ENCODE measurements at places on chromosomes 6 and 20.

DNA sequence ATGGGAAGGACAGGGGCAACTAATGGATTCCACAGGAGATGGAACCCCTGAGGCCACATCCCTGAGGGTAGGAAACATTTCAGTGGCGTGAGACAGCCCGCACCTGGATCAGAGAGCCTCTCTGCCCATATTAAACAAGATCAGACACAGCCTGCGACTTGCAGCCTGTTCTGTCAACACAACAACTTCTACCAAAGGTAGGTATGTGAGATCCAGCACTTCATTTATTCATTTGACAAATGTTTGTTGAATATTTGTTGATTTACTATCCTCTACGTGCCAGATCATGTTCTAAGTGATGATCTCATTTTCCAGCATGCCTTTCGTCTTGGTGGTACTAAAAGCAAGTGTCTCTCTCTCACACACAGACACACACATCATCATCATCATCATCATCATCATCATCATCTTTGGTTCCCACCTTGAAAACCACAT lies 43.2 kb upstream of the NT5E start:
- no peak for DNase-seq

GRCh38 chr20:25510202-25510601 lies 75.1 kb downstream of the NINL start:
- DNase-seq: no peak

DNA sequence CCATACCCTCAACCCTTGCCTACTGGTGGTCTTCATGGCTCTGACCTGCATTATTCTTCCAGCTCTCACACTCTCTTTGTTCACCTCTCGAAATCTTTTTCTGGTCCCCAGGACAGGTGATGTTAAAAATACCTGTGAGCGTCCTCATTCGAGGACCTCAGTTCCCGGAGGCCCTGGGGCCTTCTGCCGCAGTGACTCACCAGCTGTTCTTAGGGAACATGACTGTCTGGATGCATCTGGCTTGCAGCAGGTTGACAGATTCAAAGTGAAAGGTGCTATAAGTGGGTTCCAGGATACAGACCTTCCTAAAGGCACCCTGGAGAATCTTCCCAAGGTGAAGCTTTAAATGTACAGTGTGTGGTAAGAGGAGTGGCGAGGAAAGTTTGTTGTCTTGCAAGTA lies 210.4 kb upstream of the KCNG1 start:
- no peak for DNase-seq

DNA sequence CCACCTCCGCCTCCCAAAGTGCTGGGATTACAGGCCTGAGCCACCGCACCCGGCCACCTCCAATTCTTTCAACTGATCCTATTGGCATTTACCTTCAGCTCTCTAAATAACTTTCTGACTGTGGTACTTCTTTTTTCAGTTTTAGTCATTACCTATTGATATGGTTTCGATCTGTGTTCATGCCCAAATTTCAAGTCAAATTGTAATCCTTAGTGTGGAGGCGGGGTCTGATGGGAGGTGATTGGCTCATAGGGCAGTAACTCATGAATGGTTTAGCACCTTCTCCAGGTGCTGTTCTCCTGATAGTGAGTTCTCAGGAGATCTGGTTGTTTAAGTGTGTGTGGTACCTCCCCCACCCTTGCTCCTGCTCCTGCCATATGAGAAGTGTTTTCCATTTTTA lies 140.9 kb downstream of the LPA start:
- DNase-seq: no peak

DNA sequence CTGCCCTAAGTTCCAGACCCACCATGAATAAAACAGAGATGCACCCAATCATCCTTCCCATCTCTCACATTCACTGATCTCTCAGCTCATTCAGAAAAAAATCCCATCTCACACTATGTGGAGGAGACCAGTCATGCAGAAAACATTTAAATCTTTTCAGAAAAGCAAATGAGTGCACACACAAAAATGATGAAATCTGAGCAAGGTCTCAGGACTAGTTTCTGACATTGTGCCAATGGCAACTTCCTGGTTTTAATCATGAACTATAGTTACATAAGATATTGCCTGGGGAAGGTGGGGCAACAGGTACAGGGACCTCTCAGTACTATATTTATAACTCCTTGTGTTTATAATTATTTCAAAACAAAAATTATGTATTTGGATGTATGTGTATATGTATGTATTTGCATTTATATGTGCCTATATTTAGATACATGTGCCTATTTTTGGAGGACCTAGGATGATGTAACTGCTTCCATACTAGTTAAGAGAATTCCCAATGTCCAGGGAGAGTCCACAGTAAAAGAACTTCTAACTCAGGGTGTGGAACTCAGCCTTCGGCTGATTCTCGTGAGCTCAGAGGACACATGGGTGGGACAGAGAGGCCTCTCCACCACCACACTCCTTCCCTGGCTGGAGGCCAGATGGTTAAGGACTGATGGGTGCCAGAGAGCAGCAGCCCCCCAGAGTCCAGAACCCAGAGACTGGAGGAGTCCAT lies 71.7 kb upstream of the MAP3K4 start:
- no peak for DNase-seq

DNA sequence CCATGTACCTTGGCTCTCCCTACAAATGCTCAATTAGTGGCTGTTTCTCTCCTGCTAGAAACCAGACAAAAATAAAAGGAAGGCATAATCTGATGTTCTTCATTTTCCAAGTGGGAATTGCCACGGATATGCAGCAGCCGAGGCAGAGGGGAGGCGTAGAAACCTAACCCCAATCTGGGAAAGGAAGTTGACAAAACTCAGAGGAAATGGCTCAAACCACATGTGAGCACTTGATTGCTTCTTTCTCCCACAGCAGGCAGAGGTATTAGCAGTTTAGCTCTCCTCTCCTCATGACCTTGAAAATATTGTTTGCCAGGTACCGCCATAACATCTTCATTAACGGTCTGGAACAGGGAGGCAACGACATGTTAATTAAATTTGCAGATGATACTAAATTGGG lies 3.8 kb upstream of the MLN start:
- DNase-seq: no peak

DNA sequence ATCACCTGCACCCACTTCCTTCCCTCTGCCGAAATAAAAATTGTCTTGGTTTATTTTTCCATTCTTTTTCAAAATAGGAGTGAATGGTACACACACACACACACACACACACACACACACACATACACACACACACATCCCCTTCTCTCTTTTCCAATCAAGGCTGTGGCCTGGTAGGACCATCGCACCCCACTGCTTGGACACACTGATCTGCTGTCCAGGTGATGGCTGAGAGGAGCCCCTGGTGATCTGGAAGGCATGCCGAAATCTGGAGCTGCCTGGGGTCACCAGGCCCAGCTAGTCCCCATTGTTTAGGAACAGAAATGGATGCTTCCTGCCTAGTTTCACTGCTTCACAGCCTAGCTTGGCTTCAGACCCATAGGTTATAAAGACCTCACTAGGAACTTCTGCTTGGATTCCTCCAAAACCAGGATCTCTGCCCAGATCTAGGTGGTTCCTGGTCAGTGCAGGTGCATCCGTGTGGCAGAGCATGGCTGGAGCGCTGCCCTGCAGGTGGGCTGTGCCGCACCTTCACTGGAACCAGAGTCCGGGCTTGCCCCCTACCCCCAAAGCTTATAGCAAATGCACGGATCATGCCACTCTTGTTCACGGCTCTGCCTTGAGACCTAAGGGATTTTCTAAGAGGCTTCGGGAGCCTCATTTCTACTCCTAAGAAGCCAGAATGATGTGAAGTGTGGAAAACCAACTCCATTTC lies 42.9 kb upstream of the DACT2 start:
- no peak for DNase-seq

GRCh38 chr20:63457737-63458136 lies 14.7 kb downstream of the KCNQ2 start:
- no peak for DNase-seq

DNA sequence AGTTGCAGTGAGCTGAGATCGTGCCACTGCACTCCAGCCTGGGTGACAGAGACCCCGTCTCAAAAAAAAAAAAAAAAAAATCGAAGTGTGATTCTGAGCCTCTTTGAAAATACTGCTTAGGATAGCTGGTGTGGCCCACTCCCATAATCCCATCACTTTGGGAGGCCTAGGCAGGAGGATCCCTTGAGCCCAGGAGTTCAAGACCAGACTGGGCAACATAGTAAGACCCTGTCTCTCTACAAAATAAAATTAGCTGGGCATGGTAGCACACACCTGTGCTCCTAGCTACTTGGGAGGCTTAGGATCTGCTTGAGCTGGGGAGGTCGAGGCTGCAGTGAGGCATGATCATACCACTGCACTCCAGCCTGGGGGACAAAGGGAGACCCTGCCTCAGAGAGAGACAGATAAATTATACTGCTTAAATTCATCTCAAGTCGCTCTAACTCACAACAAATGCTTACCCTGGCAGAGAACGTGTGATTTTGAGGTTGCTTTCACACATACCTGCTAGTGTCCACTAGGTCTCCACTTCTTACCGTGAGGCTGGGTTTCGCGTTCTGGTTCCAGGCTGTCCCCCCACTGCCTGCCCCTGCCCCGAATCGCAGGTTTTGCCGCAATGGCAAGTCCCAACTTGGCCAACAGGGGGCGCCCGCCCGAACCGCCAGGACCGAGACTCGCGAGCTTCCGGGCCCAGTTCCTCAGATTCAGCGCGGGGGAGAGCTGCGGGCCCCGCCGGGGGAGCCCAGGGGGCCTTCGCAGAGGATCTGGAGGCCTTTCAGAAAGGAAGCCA lies 12.3 kb upstream of the TMC2 start:
- DNase-seq: peak; percentile 89

DNA sequence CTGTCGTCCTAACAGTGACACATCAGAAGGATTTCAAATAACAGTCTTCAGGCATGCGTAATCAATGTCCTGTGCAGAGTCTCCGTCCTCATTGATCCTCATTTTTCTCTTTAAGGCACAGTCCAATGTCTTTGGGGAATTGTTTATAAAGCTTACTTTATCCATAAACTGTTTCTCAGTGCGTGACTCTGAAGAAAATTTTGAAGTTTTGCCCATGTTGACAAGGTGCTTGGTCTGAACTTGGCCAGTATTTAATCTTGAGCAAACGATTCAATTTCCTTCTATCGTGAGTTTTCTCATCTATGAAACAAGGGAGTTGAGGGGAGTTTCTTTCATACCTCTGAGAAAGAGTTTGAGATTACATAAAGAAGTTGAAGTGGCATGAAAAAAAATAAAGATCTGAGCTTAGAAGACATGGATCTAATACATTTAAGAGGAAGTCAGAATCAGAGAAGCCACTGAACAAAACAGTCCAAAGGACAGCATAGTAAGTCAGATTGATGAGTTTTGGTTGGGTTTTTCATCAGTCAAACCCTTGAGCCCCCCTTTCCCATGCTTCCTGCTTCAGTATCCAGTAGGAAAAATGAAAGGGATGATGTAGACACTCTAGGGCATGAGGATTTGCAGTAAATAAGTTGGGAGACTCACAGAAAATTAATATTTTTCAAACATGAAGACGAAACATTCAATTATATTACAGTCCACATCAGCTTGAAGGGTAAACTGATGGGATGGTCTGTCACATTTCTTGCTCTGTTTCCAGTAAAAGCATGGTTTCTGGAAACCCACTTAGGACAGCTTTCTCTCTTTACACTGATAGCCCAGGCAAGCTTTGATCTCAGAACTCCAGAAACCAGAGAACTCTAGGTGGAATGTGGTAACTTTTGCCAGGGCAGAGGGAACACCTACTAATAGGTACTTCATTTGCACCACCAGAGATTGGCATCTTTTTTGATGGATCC lies 8.1 kb downstream of the EDN1 start:
- DNase-seq: no peak

DNA sequence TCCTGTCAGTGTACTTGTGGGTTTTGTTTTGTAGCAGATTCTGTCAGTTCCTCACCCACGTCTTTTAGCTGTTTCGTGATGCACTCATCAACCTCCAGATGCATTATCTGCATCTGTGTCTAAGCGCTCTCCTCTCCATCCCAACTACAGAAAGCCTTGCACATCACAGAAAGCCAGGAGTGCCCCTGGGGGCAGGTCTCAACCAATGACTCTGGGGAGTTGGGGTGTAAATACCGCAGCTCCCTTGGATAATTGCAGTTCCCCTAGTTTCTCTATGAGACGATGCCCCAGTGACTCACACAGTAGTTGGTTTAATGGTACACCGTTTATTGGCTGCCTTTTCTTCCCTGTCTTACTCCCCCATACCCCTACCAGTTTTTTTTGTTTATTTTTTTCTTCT lies 158.1 kb downstream of the SOX4 start:
- no peak for DNase-seq

- no peak for DNase-seq
These were observed 337.2 kb downstream of the SMOC2 start for GRCh38 chr6:168778201-168778600.

DNA sequence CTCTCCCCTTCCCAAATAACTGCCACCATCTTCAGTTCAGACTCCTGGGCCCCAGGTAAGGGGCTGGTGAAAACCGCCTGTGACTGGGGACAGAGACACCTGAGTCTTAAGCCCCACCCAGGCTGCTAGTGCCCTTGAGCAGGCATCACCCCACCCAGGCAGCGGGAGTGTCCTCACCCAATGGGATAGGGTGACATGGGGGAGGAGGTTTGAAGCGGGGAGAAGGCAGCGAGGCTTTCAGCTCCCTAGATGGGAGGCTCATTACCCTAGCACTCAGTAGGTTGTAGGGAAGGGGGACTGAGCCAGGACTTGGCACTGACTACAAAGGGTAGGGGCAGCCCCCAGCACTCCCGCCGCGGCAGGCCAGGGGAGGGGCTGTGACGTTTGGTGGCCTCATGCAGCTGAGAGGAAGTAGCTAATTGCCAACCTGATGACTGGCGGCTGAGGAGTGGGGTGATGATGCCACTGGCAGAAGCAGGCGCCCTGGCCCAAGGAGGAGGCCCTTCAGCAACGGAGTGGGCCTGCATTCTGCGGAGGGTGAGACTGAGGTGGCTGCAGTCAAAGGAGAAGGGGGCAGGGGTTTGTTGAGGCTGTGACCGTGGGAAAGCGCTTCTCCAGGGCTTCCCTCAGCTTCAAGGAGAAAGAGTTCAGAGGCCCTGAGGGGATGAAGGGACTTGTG lies 126.9 kb downstream of the MRPL14 start:
- peak; percentile 53 for DNase-seq

GRCh38 chr6:7468382-7469081 lies 72.9 kb upstream of the DSP start:
- no peak for DNase-seq

DNA sequence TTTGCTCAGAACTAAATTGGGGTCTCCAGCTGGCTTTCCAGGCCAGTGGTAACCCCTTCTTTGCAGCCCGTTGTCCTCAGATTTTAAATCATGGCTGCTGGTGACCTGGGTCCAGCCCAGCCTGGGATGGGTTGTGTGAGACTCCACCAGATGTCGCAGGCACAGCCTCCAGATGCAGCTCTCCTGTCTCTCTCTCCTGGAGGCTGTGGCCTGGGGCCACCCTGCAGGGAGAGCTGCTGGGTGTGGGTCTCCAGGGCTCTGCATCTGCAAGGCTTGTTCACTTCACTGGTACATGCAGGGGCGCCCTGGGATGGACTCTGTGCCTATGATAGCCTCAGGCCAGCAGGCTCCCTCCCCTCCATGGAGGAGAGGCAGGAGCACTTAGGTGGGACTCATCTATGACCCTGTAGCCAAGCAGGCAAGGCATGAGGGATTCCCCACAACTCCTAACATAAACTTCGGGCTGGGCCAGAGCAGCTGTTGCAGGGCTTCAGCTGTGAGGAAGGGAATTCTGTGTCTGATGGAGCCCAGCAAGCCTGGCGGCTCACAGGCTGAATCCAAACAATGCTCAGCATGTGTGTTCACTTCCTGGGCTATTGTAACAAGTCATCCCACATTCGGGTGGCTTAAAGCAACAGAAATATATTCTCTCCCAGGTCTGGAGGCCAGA lies 94.7 kb upstream of the NXT1 start:
- DNase-seq: no peak

All from CD4-positive, alpha-beta T cell treated with Interferon alpha-2 for 1 hour (primary cell).